ENCODE measurements at places on chromosomes 2 and 18. TPM values are rescaled to one million over a fixed set of nuclear protein-coding genes. Genes with fewer than 3 reads are reported as not detected.

- no peak for DNase-seq
These were observed 79.9 kb downstream of the CTAGE1 start for GRCh38 chr18:22337833-22338232.

- DNase-seq: no peak
These were observed 584.0 kb downstream of the SATB2 start for GRCh38 chr2:198873503-198874471.

RPRM gene
- polyA plus RNA-seq: 1.9 TPM

DNA sequence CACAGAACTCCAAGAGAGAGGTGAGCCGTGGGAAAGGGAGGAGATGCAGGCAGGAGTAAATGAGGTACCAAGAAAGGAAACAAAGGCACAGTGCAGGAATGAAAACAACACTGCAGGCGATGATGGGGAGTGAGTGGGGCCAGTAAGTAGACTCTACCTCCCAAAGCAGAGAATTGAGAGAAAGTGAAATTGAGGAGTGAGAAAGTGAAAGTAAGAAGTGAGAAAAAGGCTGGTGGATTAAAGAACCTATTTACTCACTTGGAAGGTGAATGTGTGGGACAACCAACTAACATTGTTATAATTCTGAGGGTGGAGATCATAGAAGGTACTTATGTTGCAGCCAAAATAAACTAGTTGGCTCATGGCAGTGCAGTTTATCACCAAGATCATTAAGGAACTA is 193.1 kb upstream of the TMEM200C start:
- no peak for DNase-seq

DNA sequence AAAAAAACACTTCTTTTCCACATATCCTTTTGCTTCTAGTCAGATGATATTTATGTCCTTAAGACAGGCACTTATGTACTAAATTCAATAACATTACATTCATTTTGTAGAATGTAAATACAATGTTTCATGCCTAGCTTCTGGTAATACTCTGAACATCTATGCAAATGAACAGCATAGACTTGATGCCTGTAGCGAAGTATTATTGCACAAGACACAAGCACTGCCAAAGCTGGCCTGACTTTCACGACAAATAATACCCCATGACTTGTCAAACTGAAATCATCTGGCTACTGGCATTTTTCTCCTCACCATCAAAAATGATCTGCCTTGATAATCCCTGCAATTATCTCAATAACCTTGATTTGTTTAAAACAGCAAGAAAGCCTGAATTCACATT is 101.3 kb downstream of the L3MBTL4 start:
- DNase-seq: no peak

ARID5A gene
- polyA plus RNA-seq: 45.3 TPM

- peak; percentile 63 for DNase-seq
These were observed 425.4 kb upstream of the MMADHC start for GRCh38 chr2:150012986-150013385.

ADCYAP1 gene
- polyA plus RNA-seq: 0.34 TPM

ABHD3 gene
- polyA plus RNA-seq: 12.8 TPM

DNA sequence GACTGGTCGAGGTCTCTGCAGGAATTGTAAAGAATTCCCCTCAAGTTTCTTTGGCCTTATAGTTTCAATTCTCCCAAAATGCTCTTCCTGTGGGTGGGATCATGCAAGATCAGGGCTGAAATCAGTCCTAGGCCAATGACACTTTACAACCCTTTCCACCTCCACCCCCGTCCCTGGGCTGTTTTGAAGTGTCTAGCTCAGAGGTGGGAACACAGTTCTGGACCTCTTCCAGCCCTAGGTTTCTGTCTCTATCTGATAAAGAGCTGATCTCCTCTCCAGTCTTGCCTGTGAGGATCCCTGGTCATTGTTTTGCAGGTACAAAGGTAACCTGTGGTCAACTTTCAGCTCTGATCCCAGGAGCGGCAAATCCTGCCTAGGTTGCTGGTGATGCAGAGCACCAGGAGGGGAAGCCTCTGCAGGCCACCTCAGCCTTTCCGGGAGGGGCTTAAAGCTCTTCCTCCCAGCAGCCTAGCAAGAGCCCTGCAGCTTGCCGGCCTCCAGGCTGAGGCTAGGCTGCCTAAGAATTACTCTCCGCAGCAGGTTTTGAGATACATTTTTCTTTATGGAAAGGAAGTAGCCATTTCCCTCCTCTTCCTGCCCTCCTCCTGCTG is 69.8 kb upstream of the WIPF1 start:
- DNase-seq: no peak

DNA sequence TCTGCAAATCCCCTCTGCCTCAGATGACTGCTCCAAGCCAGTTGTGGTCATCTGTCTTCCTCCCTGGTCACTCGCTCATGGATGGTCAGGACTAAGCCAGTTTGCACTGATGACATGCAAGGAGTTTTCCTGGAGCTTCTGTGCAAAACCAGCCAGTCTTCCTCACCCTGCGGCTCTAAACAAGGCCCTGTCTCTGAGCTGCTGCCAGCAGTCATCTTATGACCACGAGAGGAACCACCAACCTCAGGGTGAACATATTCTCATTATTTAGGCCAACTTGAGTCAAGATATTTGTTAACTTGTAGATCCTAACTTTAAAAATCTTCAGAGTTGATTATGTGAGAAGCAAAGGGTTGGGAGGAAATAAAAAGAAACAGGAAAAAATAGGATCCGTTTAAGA is 119.9 kb upstream of the CAB39 start:
- DNase-seq: no peak

DNA sequence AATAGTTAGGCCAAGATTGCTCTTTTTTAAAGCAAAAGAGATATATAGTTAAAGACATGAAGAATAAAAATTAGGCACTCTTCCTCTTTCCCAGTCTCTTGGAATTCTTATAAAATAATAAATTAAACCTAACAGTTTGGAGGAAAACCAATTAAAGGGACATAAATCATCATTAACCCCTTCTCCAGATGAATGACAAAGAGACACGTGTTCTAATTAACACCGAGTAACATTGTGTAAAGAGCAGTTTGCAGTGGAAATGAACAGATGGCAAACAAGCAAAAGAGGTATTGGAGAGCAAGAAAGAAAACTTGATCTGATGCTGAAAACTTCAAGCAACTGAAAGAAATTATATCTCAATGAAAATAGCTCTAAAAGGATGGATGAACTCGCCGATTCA is 48.4 kb downstream of the BCL2 start:
- no peak for DNase-seq

Data from forelimb muscle (tissue), 1 donor.